Left cardiac atrium (tissue), 4 donors: ENCODE measurements at places on chromosomes 3 and 15.

DNA sequence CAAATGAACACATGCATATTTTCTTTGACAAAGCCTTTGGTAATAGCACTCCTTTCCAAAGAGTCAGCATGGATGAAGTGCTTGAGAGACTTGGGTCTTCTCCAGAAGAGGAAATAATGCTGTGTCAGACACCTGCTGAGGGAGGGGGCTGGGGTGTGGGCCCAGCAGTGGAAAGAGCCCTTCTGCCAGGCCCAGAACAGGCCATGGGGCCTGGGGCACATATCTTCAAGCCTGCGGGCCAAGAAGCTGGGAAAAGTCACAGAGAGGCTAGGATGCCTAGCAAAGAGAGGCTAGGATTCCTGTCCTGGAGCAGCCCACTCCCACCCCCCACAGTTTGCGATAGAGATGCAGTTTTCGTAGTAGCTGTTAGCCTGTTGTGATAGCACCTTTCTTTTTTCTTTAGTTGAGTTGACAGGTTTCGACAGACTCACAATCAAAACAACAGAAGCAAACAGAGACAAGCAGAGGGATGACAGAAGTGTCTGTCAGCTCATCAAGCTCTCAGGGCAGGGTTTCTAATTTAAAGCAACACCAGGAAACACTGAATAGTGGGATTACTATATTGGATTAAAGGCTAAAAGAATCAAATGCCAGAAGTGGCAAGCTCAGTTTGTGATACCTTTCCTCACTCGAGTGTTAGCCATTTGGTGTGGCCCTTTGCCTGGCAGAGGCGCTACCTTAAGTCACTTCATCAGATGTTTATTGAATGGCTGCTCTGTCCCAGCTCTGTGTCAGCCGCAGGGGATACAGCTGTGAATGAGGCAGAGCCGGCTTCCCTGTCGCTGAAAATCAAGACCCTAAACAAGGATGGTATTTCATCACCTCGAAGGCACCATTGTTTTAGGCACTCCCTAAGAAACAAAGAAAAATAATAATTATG is 19.0 kb downstream of the CMTM7 start:
- no peak for DNase-seq

DNA sequence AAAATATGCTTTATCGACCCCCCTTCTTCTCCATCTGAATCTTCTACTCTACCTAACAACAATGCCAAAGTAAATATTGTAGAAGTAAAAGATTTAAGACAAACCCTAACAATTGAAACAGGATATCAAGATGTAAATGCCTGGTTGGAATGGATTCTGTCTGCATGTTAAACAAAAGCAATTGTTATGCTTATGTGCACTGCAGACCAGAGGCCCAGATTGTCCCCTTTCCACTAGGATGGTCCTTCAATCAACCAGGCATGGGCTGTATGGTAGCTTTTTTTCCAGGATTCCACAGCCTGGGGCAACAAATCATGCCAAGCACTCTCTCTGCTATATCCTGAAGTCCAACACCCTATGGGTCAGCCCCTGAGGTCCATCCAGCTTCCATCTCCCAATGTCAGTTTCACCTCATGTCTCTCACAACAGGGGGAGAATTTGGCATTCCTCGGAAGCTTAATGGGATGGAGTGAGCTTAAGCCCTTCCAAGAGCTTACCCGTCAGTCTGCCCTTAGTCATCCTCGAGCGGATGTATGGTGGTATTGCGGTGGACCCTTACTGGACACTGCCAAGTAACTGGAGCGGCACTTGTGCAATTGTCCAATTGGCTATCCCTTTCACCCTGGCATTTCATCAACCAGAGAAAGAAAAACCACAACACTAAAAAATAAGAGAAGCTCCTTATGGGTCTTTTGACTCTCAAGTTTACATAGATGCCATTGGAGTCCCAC is 36.2 kb downstream of the ZNF589 start:
- no peak for DNase-seq

GRCh38 chr3:29141918-29142275 is 139.0 kb upstream of the RBMS3 start:
- no peak for DNase-seq

GRCh38 chr3:153614140-153614539 is 452.1 kb downstream of the RAP2B start:
- DNase-seq, result no peak

GRCh38 chr15:52261498-52262242 is 33.9 kb downstream of the MYO5C start:
- DNase-seq, result peak; percentile 61
